ENCODE measurements at places on chromosomes 7 and 10.
A peak's percentile ranks its signal among the peaks of the same experiment; 100 is the strongest.

DNA sequence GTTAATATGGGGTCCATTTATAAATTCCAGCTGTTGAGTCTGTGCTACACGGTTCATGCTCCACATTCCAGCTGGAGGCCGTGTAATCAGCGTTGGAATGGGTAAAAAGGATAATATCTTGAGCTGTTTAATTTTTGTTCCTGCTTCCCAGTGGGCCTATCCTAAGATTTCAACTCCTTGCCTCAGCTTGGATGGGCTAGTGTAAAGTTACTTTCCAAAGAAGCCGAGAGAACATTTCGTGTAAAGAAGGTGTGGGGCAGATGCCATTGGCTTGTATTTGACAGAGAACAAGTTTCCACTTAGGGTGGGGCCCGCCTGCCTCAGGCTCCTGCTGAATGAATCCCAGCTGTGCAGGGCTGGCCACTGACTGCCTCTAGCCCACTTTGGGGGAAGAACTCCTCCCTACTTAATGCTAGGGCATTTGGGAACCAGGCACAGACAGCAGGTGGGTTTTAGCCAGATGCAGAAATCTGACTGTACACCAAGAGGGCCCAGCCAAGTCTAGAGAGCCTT is 125.9 kb upstream of the LYZL2 start:
- peak; percentile 47 for DNase-seq

DNA sequence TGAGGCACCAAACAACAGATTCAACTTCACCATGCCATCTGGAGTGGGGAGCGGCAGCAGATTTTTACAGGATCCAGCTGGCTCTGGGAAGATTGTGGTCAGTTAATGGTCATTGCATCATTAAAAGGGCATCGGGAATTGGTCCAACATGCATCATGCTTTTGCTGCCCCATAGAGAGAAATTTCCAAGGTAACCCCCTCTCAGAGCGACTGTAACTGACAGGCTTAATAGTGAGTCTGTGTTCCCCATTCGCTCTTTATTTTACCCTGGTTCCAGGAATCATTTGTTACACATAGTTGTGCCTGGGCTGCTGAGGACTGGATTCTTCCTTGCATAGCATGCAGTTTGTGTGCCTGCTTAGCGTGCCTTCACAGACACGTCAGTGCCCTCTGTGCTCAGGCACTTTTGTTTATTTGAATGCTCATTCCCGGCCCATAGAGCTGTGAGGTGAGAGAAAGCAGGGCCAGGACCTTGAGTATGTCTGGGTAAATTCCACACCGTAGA is 49.9 kb downstream of the CDHR3 start:
- DNase-seq = peak; percentile 79

DNA sequence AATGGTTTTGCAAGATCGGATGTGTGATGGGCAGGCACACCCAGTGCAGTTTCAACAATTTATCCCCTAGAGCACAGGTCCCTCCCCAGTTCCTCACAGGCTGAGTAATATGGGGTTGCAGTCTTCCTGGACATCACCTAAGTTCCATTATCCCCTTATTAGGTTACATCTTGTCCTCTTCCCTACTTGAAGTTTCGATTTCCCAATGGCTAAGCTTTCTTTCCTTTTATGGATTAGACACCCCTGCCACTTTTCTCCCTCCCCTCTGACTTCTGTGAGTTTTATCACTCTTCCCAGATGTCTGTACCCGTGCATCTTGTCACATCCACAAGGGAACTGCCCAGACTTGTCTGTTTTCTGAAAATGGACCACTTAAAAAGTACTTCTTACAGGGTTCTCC is 2.4 kb upstream of the NIPSNAP2 start:
- no peak for DNase-seq

GRCh38 chr7:47432671-47433563 is 149.0 kb downstream of the TNS3 start:
- no peak for DNase-seq

DNA sequence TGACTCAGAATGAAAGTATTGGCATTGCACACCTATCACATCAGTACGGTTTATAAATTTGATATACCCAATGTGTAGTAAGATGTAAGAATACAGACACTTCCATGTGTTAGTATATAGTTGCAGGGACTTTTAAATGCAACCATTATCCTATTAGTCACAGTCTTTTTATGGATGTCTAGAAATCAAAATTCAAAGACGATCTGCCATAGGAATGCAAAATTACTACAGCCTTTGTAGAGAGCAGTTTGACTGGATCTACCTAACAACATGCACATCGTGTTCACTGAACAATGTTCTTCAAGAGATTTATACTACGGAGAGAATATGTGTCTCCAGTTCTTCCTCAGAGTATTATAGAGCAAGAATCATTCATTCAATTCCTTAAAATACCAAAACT is 317.3 kb upstream of the HGF start:
- DNase-seq = no peak

DNA sequence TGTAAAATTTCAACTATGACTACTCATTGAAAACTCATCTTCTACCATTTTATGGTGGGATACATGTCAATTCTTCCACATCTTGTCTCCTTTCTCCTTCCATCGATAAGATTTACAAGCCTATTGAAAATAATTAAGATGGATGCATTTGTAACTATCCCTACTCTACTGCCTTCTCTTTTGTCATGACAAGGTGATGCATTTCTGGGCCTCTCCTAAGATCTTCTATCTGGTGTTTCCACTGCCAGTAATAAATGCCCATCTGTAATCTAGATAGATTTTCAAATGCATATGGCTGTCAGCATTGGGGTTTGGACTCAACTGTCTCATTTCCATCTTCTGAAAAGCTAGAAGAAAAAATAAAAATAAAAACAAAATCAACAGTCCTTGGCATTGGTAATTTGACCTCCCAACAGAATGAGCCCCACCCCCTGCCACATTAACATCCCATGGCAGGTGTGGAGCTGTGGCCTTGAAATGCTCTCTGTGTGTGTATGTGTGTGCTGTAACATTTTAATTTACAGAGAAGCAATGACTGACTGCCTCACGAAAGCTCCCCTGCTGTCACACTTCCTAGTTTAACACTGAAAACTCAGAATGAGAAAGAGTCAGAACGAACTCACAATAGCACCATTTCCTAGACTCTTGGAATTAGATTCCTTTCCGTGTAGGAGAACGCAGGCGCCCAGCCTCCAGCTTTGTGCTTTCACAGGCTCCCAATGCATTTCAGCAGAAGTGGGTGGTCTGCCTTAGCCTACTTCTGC is 74.2 kb downstream of the RHOBTB1 start:
- no peak for DNase-seq

DNA sequence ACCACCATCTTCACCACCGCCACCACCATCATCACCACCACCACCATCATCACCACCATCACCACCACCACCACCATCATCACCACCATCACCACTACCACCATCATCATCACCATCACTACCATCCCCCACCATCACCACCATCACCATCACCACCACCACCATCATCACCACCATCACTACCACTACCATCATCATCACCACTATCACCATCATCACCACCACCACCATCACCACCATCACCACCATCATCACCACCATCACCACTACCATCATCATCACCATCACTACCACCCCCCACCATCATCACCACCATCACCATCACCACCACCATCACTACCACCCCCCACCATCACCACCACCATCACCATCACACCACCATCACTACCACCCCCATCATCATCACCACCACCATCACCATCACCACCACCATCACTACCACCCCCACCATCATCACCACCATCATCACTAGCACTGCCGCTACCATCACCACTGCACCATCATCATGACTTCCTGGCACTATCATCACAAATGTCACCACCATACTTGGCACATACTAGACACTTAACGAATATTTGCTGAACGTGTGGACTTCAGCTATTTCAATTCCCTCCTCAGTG is 25.3 kb upstream of the FZD8 start:
- DNase-seq = no peak

- peak; percentile 38 for DNase-seq
Measured at GRCh38 chr7:157273208-157274093, 63.4 kb upstream of the DNAJB6 start.
